ENCODE measurements at places on chromosomes 1 and 21. TPM values are rescaled to one million over a fixed set of nuclear protein-coding genes. Genes with fewer than 3 reads are reported as not detected.

Gene AK2
- 204 TPM for total RNA-seq

Gene ZFP69B
- 4.2 TPM for total RNA-seq

Gene SYT6
- total RNA-seq = not detected

Gene PDE4DIP
- total RNA-seq = 37.9 TPM

Gene CLIC6
- total RNA-seq = 0.04 TPM

Gene CHML
- total RNA-seq = 14.1 TPM

Gene PKLR
- 0.14 TPM for total RNA-seq

Gene C2CD2
- total RNA-seq = 84.4 TPM

Gene TNFAIP8L2
- total RNA-seq = not detected

Gene PROX1
- total RNA-seq = 0.31 TPM

Gene OVAAL
- total RNA-seq = not detected

Gene ASPM
- total RNA-seq = 39.2 TPM

Gene S100A11
- total RNA-seq = 3,510 TPM

Gene IFNLR1
- 10.9 TPM for total RNA-seq

Gene SH3GLB1
- 71.6 TPM for total RNA-seq

Gene LACTBL1
- not detected for total RNA-seq

Gene ADAMTS5
- total RNA-seq = not detected

Gene CA14
- 0.37 TPM for total RNA-seq

Gene BCAR3
- total RNA-seq = 138 TPM

Gene CD247
- not detected for total RNA-seq

Gene LRIG2
- total RNA-seq = 9.2 TPM

Gene TRIM45
- total RNA-seq = 2.3 TPM

Gene SH2D2A
- total RNA-seq = 12.1 TPM

Gene ADORA3
- total RNA-seq = not detected

Gene HSD3B2
- not detected for total RNA-seq

Gene TMEM222
- total RNA-seq = 34.6 TPM

Gene PGBD5
- 0.14 TPM for total RNA-seq

Gene S100A10
- 1,585 TPM for total RNA-seq

Gene KIF14
- 24.9 TPM for total RNA-seq

Gene SLC41A1
- total RNA-seq = 20.0 TPM

Gene PTGFR
- 6.0 TPM for total RNA-seq

Gene RAB3B
- total RNA-seq = 17.9 TPM

Gene MR1
- 14.9 TPM for total RNA-seq

Gene FCRL5
- total RNA-seq = not detected

Gene HCN3
- 3.4 TPM for total RNA-seq

Gene BRDT
- total RNA-seq = not detected

Gene S100A16
- 1,000 TPM for total RNA-seq

Gene BTBD19
- total RNA-seq = 1.9 TPM

Gene FAM72B
- total RNA-seq = 4.3 TPM

Gene TNFRSF4
- total RNA-seq = not detected

Gene TNFSF18
- total RNA-seq = 0.31 TPM

Gene BMP8B
- total RNA-seq = 0.10 TPM

Gene GPR89A
- 22.0 TPM for total RNA-seq

Gene MAP10
- total RNA-seq = 1.0 TPM

Gene FAM72D
- total RNA-seq = 2.7 TPM

Gene TMEM82
- total RNA-seq = not detected

Gene CRYAA
- total RNA-seq = not detected

Gene MFAP2
- 53.4 TPM for total RNA-seq

Gene AMY2A
- total RNA-seq = not detected

Gene NBPF4
- not detected for total RNA-seq

Gene SPRR2A
- total RNA-seq = 3.5 TPM
